Fibroblast of upper back skin (primary cell): ENCODE measurements at places on chromosomes 6 and 20.

DNA sequence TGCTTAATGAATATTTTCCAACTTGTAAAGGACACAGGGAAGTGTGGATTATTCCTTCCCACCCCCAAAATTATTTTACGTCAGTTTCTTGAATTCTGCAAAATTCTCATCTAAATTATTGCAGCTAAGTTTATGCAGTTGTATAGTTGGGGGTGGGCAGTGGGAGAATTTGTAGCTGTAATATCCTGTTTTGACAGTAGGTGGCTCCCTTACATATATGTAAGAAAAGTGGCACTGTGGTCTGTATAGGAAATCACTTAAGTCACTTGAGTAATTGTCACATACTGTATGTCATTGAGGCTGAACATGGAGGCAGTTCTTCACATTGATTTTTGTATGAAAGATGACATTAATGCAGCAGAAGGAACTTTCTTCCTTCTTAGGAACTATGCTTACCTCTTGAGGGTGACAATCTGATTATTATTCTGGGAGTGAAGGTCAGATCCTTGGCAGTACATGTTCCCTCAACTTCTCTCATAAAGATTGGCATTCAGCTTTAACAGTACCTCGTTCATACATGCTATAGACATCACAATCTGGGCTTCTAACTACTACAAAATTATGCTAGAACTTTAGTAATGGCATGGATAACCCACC is 14.6 kb upstream of the CFAP206 start:
- DNase-seq: peak; percentile 59

- DNase-seq: no peak
Observed at GRCh38 chr20:60020251-60020650, 62.0 kb downstream of the CDH26 start.

DNA sequence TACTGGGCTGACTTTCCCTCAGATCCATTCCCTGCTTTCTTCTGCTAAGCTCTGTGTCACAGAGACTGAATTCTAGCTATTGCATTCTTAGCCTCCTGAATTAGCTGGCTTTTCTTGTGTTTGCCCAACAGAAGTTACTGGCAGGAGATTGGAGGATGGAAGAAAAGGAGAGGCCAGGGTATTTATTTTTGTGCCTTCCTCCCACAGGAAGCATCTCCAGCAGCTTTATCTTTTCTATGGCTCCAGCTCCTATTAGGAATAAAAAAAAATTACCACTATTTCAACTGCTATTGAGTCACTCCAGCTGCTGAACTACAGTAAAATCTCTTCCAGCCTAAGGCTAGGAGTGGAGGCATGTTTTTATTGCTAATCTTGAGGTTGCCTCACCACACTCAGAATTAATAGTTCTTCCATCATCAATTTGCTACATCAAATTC is 492.4 kb downstream of the RFPL4B start:
- peak; percentile 72 for DNase-seq

- no peak for DNase-seq
Observed at GRCh38 chr20:10498200-10498599, 63.1 kb downstream of the SLX4IP start.

- peak; percentile 68 for DNase-seq
Observed at GRCh38 chr6:155126727-155127439, 131.8 kb downstream of the TIAM2 start.

- DNase-seq: no peak
Observed at GRCh38 chr6:20669571-20670314, 135.5 kb downstream of the CDKAL1 start.

DNA sequence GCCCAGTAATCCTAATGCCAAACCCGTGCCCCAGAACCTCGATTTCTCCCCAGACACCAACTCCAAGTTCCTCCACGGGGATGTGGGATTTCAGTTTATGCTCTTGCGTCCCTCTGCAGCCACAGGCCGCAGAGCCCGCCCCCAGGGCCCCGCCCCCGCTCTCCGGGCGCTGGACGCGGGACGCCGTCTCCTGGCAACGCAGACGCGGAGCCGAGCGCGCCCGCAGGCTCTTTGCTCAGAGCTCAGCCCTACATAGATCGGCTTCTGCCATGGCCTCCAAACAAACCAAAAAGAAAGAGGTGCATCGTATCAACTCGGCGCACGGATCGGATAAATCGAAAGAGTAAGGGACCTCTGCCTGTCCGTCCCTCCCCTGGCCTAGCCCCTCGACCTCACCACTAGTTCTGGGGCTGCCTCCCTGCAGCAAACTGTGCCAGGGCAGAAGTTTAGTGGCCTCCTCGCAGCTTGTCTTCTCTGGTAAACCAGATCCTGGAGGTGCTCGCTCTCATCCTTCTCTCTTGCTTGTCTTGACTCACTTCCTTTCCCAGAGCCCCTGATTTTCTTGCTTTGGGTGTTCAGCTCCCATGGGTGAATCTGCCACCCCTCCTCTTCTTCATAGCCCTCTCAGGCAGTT is at the start of gene ADGB:
Gene ADGB, plus strand, starts transcription at position 201 of the 634 bp plus-strand sequence. Its CDS starts 69 bp downstream, at position 270.
- DNase-seq: peak; percentile 51

- peak; percentile 25 for DNase-seq
Observed at GRCh38 chr6:91476000-91476399, 889.1 kb upstream of the MAP3K7 start.

DNA sequence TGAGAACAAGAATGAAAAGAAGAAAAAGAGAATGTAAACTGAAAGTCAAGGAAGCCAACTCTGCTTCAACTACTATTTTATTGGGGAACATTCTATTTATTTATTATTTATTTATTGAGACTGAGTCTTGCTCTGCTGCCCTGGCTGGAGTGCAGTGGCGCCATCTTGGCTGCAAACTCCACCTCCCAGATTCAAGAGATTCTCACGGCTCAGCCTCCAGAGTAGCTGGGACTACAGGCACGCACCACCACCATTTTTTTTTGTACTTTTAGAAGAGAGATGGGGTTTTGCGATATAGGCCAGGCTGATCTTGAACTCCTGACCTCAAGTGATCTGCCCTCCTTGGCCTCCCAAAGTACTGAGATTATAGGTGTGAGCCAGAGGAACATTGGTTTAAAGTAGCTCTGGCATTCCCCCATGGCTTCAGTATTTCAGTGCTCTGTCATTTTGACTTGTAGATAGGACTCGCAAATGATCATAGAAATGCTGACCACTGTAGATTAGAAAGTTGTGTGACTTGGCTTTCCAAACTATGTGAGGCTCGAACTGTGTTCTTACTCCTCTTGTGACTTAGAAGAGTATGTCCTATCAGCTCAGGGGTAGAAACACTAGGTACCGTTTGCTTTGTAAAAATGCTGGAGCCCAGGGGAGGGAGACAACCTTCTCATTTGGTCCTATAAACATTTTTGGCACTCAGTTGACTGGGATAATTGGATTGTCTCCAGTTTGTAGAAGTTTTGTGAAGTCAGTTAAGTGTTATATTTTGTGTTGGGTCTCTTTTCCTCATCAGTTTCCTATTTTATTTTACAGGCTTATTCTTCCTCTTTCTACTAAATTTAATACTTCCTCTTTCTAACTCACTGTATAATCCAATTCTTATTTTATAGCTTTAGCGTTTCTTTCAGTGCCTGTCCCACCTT is 544.9 kb upstream of the CITED2 start:
- no peak for DNase-seq

- DNase-seq: no peak
Observed at GRCh38 chr20:25025986-25026605, 31.8 kb downstream of the ACSS1 start.

DNA sequence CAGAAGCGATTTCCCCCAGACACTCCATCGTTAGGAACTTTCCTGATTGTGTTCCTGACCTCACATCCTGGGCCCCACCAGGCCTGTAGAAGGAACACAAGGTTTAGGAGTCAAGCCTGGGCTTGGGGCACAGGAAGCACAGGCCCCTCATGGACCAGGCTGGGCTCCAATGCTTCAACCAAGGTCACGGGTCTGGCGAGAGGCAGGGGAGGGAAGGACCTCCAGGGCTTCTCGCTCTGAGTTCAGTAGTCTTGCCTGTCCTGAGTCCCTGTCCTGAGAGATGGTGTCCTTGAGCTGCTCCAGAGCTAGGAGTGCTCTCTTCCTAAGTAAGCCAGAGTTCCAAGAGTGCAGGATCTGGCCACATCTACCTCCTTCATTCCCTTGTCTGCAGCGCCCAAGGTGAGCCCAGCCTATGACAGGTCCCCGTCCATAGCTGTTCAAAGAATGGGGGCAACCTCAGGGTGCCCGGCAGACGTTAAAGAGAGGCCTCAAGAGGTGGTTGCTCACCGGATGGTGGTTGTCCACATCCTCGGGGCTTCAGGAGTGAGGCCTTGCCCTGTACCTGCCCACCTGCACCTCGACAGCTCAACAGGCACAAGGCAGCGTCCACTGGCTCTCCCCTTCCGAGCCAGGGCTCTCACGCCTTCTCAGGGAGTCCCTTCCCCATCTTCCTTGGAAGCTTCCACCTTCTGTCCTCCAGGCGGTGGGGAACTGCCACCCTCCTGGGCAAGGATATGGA is 1.6 kb upstream of the TUBB1 start:
- DNase-seq: no peak

GRCh38 chr6:25010902-25011625 is 75.3 kb upstream of the RIPOR2 start:
- DNase-seq: peak; percentile 67

- no peak for DNase-seq
Observed at GRCh38 chr6:32088487-32089049, 20.6 kb downstream of the TNXB start.

DNA sequence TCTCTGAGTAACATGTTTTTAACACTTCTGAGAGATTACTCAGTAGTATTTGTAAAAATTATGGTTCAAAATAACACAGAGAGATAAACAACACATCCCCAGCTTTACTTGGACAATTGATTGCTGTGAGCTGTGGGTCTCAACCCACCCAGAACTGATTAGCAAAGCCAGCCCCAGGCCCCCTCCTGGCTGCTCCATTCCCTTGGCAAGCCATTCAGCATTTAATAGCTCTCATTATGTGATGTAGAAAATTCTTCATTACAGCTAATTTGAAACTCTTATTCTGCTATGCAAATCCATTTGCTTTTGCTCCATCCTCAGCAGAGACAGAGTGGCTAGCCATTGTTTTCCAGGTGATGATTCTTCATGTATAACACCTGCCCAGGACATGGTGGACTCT is 16.6 kb upstream of the SIRT5 start:
- no peak for DNase-seq

DNA sequence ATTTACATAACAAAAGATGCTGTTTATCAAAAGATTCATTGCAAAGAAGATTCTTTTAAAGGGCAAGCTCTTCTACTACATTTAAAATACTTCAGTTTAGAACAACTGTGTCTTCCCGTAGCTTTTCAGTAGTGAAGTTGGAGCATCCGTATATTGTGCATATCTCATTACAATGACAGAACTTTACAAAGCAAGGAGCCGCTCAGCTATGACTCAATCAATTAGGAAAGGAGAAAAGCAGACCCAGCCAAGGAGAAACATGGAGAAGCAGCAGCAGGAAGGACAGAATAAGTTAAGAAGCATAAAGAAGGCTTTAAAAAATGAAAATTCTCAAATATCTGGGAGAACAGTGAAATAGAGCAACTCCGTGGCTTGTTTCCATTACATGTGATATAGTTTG is 132.6 kb upstream of the SMLR1 start:
- DNase-seq: peak; percentile 31

DNA sequence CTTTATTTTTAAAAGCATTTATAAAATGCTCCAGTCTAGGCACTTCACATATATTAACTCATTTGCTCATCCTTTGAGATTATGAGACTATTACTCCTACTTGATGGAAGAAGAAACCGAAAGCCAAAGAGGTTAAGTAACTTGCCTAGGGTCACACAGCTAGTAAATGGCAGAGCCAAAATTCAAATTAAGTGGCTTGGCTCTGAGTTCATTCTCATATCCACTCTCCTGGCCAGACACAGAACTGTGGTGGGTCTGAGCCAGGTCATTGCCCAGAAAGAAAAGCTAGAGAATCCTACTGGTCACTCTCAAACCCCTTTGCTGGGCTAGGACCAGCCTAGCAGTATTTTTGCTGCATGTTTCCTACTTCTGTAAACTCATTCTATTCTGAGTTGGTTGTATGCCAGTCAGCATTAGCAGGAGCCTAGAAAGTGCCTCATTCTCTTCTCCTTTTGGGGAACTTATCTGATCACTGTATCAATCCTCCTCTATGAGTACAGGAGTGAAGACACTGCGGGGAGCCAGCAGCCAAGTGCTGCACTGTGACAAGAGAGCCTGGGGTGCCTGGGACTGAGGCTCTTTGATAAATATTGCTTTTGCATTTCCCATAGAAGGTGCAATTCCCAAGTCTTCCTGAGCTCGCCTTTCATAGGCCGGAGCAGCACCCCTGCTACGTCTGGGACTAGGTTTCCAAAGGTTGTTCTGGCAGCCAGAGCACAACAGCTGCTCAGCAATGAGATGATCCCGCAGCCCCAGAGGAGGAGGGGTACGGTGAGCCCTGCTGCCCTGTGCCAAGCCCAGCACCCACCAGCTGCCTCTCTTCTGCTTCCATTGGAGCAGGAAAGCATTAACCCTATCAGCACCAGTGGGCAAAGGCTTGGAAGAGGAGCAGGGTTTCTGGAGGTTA is 728.3 kb downstream of the MAFB start:
- DNase-seq: peak; percentile 13

GRCh38 chr6:90131125-90131524 is 165.5 kb downstream of the BACH2 start:
- peak; percentile 11 for DNase-seq

- DNase-seq: no peak
Observed at GRCh38 chr6:17081860-17082508, 19.9 kb upstream of the STMND1 start.

DNA sequence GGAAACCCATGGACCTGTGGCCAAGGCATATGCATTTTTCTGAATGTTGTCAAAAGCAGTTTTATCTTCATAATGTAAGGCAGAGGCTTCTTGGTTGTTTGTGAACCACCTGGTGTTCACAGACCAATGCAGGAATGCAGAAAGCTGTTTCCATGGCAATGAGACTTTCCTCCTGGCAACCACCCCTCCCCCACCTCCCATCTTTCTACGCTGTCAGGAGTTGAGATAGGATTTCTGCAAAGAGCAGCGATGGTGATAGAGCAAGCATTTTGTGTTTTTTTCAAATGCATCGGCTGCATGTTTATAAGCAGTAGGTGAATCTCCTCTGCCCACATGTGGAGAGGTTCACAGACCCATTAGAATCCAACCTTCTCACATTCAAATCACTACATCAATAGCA is 114.1 kb upstream of the SMLR1 start:
- no peak for DNase-seq

DNA sequence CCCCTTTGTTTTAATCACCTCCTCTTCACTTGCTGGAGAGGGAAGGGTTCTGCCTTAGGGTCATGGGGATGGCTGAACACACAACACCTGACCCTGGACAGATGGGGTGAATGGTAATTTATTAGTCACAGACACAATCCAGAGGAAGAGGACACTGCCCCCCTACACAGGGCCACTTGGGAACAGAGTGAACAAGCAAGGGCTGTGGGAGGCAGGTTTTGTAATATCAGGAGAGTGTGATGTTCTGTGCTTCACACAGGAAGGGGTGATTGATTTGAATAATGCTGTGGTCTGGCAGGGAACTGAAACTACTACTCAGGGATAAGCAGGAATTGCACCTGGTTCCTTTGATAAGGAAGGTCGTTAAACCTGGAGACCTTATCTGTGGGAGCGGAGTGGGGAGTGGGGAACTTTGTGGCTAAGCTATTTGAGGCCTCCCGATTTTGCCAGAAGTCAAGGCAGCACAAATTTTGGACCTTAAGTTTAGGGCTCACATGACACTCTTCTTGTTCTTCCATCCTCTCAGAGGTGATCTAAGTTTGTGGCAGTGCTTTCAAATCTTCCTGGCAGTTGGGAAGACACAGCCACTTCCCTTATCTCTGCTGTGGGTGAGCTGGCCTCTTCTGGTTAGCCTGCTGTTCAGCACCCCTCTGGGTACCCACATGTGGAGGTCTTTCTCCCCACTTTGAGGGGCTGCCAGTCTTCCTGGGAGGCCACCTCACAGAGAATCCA is 77.8 kb downstream of the CD164 start:
- DNase-seq: no peak
